Activated T-cell treated with anti-CD3 and anti-CD28 coated beads, Interleukin-2, amount 50 U/mL, for 72 hours (primary cell): ENCODE measurements at places on chromosomes 3 and 15. TPM values are rescaled to one million over a fixed set of nuclear protein-coding genes. Genes with fewer than 3 reads are reported as not detected.

GRCh38 chr3:14988988-14989394 lies 41.6 kb downstream of the NR2C2 start:
- H3K4me1 ChIP-seq = peaks cover 25% of the 10 kb centered on the region
- H3K27ac ChIP-seq = peak overlapping the region; percentile 72
- no peaks in the 10 kb centered on the region for H3K27me3 ChIP-seq
- peak; percentile 67 for DNase-seq

DNA sequence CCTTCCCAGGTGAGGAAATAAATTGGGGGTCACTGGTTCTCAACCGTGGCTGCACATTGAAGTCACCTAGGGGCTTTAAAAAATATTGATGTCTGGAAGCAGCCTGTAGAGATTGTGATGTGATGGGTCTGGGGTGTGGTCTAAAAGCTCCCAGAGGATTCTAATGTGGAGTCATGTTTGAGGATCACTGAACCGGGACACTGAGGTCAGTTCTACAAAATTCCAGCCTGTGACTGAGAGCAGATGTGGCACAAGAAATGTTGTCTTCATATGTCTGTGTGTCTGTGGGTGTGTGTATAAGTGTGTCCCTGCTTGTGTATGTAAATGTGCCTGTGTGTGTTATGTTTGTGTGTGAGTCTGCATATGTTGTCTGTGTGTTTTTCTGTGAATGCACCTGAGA lies 79.9 kb downstream of the TLE3 start:
- no peaks in the 10 kb centered on the region for H3K36me3 ChIP-seq
- H3K4me1 ChIP-seq = peaks cover 14% of the 10 kb centered on the region
- peaks cover 6% of the 10 kb centered on the region for H3K27me3 ChIP-seq
- H3K27ac ChIP-seq = no peak overlapping the region

SOX14 gene
- not detected for total RNA-seq

GPR149 gene
- not detected for total RNA-seq

GRCh38 chr3:184690192-184690883 lies 21.5 kb downstream of the MAGEF1 start:
- DNase-seq = no peak
- no peak overlapping the region for H3K4me3 ChIP-seq
- H3K27me3 ChIP-seq = peaks cover 15% of the 10 kb centered on the region
- no peaks in the 10 kb centered on the region for H3K4me1 ChIP-seq
- no peaks in the 10 kb centered on the region for H3K36me3 ChIP-seq

DNA sequence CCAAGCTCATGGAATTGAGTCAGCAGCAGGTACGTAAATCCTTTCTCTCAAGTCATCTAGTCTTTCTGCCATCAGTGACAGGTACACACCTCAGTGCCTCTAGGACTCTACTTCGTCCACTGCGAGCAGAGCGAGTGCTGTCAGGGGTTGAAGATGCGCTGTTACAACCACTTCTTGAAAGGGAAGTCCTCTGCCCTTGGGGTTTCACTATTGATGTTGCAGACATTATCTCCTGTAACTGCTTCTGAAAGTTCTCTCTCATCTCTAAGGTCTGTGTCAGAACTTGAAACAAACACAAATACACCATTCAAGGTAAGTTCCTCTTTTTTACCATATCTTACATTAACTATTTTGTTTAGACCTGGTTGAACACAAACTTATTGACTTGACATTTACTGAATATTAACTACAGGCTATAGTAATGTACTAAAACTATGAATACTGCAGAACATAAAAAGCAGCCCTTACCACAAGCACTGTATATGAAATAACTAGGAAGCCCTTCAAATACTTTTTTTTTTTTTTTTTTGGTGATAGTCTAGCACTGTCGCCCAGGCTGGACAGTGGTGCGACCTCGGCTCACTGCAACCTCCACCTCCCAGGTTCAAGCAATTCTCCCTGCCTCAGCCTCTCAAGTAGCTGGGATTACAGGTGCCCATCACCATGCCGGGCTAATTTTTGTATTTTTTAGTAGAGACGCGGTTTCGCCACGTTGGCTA lies 41.5 kb downstream of the TOPBP1 start:
- H3K27me3 ChIP-seq = no peaks in the 10 kb centered on the region
- DNase-seq = no peak
- peaks cover 10% of the 10 kb centered on the region for H3K36me3 ChIP-seq
- no peak overlapping the region for H3K4me3 ChIP-seq
- no peaks in the 10 kb centered on the region for H3K4me1 ChIP-seq

GRCh38 chr3:176663387-176663786 lies 533.9 kb downstream of the TBL1XR1 start:
- H3K27ac ChIP-seq = no peak overlapping the region
- no peak for DNase-seq
- H3K36me3 ChIP-seq = no peaks in the 10 kb centered on the region
- no peaks in the 10 kb centered on the region for H3K27me3 ChIP-seq

GRCh38 chr3:118736107-118736506 lies 298.5 kb downstream of the IGSF11 start:
- H3K4me1 ChIP-seq = no peaks in the 10 kb centered on the region
- no peak for DNase-seq
- no peaks in the 10 kb centered on the region for H3K36me3 ChIP-seq
- H3K4me3 ChIP-seq = no peak overlapping the region
- H3K27me3 ChIP-seq = no peaks in the 10 kb centered on the region

GRCh38 chr3:11288786-11289637 lies 16.8 kb downstream of the ATG7 start:
- peak overlapping the region; percentile 94 for H3K27ac ChIP-seq
- peak overlapping the region; percentile 56 for H3K4me3 ChIP-seq
- H3K36me3 ChIP-seq = peaks cover 12% of the 10 kb centered on the region
- H3K27me3 ChIP-seq = no peaks in the 10 kb centered on the region

ZNF148 gene
- 44.7 TPM for total RNA-seq

GRCh38 chr3:32452009-32452408 lies 50.6 kb downstream of the CMTM6 start:
- H3K36me3 ChIP-seq = peaks cover 5% of the 10 kb centered on the region
- H3K27me3 ChIP-seq = no peaks in the 10 kb centered on the region
- peaks cover 46% of the 10 kb centered on the region for H3K4me1 ChIP-seq
- no peak for DNase-seq

NME9 gene
- 0.53 TPM for total RNA-seq

REC114 gene
- not detected for total RNA-seq

INSYN1 gene
- not detected for total RNA-seq

DNA sequence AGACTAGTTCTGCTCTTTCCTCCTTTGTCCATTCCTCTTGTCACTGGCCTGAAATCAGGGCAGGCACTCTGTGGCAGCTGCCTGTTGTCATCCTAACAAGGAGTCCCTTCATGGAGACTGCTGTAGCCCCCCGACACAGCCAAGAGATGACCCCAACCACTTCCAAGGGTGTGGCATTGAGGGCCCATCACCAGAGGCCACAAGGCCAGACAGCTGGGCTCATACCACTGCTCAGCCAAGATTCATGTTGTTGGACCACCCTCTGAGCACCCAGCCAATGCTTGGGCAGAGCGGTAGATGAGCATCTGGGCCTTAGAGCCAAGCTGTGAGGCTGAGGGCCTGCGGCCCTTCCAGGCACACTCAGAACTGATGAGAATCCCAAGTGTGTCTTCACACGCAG lies 85.4 kb downstream of the EPHB1 start:
- no peak for DNase-seq
- H3K4me3 ChIP-seq = no peak overlapping the region
- no peaks in the 10 kb centered on the region for H3K36me3 ChIP-seq

GRCh38 chr3:71779674-71780377 lies 5.1 kb downstream of the PROK2 start:
- H3K27ac ChIP-seq = no peak overlapping the region
- no peak for DNase-seq

DNA sequence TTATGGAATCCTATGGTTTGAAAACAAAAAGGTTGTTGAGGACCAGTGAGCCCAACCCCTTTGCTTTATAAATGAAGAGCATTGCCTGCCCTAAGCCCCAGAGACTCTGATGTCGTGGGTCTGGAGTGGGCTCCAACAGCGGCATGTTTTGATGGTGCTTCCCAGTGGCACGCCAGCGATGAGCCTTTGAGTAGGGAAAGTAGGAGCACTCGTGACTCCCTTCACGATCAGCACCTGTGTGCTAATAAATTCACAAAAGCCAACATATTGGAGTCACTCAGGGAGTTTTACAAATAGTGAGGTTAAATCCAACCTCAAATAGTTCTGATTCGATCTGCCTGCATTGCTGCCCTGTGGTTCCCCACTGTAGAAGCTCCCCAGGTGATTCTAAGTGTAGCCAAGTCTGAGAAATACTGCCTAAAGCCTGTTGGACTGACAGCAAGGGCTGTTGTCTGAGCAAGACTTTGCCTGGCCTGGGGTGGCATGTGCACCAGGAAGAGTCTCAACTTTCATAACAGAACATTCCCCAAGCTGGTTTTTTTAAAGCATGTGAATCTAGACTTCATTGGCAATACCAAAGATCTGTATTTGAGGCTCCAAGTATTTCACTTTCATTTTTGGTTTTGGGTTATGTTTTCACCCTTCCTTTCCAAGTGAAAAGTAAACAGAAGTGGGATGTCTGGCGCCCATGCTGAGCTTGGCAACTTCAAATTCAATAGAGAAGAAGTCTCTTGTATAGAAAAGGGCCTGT lies 9.9 kb downstream of the CCR5 start:
- no peak overlapping the region for H3K27ac ChIP-seq
- H3K36me3 ChIP-seq = no peaks in the 10 kb centered on the region
- H3K4me1 ChIP-seq = peaks cover 31% of the 10 kb centered on the region
- H3K4me3 ChIP-seq = no peak overlapping the region

LRRC34 gene
- 6.3 TPM for total RNA-seq

DNA sequence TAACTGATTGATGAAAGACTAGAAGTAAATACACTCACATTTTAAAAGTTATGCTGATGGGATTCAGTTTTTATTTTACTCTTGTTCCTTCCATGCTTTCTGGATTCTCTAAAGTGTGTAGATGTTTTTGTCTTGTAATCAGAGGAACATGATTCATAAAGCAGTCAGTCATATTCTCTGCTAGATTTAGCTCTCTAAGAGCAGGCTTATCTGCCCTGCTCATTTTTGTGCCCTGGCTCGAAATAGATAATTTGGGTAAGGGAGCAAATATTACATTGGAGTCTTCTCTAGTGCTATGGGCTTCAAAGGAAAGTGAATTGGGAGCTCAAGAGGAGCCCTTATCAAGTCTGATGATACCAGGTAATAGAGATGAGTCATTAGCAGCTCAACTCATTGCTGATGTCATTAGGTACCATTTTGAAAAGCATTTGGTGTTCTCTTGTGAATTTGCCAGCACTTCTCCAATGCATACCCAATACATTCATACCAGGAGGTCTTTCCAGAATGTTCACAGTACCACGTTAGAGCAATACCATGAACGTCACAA lies 27.7 kb downstream of the SACM1L start:
- H3K36me3 ChIP-seq = peaks cover 24% of the 10 kb centered on the region
- peaks cover 22% of the 10 kb centered on the region for H3K4me1 ChIP-seq
- peak overlapping the region; percentile 27 for H3K27ac ChIP-seq
- no peak for DNase-seq
- H3K27me3 ChIP-seq = no peaks in the 10 kb centered on the region

DNA sequence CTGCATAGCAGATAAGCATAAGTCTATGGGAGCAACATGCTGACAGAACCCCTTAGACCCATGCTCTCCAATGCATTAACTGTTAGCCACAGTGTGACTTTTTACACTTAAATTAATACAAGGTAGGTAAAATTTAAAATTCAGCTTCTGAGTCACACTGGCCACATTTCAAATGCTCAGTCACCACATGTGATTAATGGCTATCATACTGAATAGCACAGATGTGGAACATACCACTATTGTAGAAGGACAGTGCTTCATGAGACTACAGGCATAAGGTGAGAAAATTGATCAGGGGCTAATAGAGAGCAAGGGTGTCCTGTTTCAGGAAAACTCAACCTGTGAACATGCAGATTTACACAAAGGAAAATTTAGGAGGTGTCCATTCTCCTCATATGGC lies 357.0 kb upstream of the SEMA6D start:
- H3K36me3 ChIP-seq = no peaks in the 10 kb centered on the region
- H3K4me1 ChIP-seq = no peaks in the 10 kb centered on the region
- no peak overlapping the region for H3K27ac ChIP-seq

DNA sequence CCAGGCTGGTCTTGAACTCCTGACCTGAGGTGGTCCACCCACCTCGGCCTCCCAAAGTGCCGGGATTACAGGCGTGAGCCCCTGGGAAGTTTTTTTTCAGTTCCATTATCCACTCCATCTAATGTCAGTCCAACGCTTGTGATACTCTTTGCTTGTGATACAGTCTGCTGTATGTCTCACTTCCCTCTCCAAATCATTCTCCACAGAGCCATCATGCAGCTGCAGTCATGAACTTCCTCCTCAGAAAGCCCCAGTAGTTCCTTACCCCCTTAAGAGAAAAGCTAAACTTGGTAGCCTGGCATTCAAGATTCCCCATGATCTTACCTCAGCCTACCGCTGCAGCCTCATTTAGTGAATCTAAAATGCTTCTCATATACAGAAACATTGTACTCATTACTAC lies 2.3 kb downstream of the ARPC4 start:
- H3K27me3 ChIP-seq = no peaks in the 10 kb centered on the region
- H3K4me3 ChIP-seq = peak overlapping the region; percentile 80

DNA sequence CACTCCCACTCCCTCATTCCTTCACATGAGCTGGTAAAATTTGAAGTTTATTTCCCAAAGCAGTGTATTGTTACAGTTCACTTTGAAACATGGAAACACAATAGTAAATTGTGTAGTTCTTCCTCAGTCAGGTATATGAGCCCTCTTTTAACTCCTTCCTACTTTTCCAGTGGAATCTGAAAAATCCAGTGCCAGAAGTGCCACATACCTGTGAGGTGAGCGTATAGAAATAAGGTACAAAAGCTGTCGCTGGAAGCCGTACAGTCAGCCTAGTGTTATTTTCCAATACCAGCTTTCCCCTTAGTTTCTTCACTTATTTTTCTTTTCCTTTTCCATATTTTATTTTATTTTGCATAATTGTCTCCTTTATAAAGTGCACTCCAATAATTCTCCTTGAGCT lies 81.7 kb upstream of the CADM2 start:
- no peaks in the 10 kb centered on the region for H3K27me3 ChIP-seq
- no peak overlapping the region for H3K27ac ChIP-seq
- H3K4me3 ChIP-seq = no peak overlapping the region
- DNase-seq = no peak

- H3K4me1 ChIP-seq = peaks cover 16% of the 10 kb centered on the region
- H3K36me3 ChIP-seq = no peaks in the 10 kb centered on the region
- no peak overlapping the region for H3K4me3 ChIP-seq
- H3K27me3 ChIP-seq = peaks cover 24% of the 10 kb centered on the region
- DNase-seq = no peak
Observed at GRCh38 chr15:75725006-75725718, 12.5 kb upstream of the CSPG4 start.

GRCh38 chr3:95029644-95030043 lies 966.8 kb downstream of the NSUN3 start:
- DNase-seq = no peak
- H3K36me3 ChIP-seq = no peaks in the 10 kb centered on the region
- H3K27me3 ChIP-seq = no peaks in the 10 kb centered on the region

NR1I2 gene
- 0.17 TPM for total RNA-seq

GRCh38 chr15:44468709-44469385 lies 41.4 kb downstream of the CTDSPL2 start:
- peak overlapping the region; percentile 97 for H3K27ac ChIP-seq
- DNase-seq = no peak
- H3K4me1 ChIP-seq = peaks cover 27% of the 10 kb centered on the region
- H3K27me3 ChIP-seq = no peaks in the 10 kb centered on the region
- peaks cover 3% of the 10 kb centered on the region for H3K36me3 ChIP-seq

ROPN1B gene
- total RNA-seq = not detected
